ENCODE measurements at places on chromosomes 13 and 19.

- no peak for DNase-seq
These were observed 6.0 kb downstream of the PEX11G start for GRCh38 chr19:7482584-7483439.

- no peak for DNase-seq
These were observed 7.9 kb upstream of the CYSLTR2 start for GRCh38 chr13:48645845-48646244.

DNA sequence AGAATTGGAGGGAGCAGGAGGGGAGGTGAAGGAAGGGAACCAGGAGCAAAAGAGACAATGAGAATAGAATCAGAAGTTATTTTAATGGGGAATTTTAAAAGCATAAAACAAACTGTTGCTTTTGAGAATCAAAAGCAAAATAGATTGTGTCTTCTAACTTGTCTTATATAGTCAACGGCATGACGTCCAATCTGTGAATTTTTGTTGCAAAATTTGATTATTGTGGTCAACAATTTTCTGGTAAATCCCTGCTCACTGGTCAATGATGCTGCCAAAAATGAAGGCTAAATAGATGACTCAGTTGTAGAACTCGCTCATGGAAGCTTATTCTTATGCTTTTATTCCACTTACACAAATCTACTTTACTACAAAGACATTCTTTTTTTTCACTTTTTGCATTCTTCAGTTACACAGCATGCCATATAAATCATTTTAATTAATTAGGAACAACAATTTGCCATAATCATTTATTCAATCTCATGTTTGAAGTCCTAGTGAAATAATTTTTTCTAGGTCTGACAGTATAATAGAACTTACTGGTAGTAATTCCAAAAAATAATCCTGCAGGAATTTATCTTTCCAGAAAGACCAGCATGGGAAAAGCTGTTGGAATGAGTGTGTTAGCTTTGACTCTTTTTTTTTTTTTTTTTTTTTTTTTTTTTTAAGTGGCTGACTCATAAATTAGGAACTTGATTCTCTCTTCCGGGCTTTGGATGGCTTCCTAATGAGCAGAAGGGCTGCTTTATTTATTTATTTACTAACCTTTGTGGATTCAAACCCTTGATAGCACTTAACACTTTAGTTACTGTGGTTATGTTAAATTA lies 256.9 kb downstream of the SPRY2 start:
- no peak for DNase-seq

DNA sequence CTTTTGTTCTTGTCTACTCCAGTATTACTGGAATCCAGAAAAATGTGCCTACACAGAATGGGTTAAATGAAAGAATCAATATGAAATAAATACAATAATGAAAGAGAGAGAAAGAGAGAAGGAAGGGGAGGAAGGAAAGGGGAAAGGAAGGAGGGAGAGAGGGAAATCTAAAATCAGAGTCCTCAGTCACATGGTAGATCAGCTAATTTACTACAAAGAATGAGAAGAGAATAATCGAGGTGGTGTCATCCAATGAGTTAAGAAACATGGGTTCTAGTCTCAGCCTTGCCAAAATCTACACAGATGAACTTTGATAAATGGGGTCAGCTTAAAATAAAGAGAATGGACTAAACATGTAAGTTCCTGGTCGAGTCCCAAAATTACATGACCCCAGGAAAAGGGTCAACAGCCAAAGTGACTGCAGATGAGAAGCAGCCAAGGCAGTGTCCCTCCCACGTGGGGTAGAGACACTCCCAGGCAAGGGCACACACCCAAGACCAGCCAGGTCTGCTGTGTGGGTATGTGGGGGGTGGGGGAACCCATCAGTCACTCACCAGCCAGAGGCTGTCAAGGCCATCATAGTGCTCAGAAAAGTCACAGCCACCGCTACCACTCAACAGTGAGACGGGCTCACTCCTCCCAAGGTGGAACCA lies 103.6 kb downstream of the STK24 start:
- no peak for DNase-seq

DNA sequence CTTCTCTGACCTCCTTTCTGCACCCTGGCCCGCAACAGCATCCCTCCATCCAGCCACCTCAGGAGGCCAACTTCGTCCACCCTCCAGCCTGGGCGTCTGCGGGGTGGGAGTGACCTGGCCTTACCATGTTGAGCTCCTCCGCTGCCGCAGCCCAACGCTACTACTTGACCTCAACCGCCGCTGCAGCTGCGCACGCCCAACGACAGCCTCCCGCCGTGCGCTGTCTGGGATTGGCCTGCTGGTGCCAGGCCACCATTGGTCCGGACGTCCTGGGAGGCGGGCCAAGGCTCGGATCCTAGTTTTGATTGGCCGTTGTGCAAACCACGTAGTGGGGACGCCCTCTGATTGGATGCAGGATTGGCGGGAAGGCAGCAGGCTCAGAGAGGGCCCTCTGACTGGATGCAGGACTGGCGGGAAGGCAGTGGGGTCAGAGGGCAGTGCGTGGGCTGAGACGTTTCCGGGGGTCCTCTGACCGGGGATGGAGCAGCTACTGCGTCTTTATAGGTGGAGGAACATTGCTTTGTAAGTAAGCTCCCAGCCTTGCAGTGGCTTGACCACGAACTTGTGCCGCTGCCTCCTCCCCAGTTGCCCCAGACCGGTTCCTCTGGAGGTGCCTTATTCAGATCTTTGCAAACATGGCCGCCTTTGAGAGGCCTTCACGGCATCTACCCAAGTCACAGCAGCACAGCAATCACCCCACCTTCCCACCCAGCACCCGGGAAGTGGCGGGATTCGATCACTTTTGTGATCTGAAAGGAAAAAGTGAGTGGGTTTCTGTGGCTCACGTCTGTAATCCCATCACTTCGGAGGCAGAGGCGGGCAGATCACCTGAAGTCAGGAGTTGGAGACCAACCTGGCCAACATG lies at the start of gene TUBA3C:
Gene TUBA3C, minus strand, starts transcription at position 204 of the 865 bp plus-strand sequence. Its CDS starts 77 bp downstream, at position 127.
- DNase-seq: no peak
